ENCODE measurements at places on chromosomes 1 and 21.
A peak's percentile ranks its signal among the peaks of the same experiment; 100 is the strongest.

DNA sequence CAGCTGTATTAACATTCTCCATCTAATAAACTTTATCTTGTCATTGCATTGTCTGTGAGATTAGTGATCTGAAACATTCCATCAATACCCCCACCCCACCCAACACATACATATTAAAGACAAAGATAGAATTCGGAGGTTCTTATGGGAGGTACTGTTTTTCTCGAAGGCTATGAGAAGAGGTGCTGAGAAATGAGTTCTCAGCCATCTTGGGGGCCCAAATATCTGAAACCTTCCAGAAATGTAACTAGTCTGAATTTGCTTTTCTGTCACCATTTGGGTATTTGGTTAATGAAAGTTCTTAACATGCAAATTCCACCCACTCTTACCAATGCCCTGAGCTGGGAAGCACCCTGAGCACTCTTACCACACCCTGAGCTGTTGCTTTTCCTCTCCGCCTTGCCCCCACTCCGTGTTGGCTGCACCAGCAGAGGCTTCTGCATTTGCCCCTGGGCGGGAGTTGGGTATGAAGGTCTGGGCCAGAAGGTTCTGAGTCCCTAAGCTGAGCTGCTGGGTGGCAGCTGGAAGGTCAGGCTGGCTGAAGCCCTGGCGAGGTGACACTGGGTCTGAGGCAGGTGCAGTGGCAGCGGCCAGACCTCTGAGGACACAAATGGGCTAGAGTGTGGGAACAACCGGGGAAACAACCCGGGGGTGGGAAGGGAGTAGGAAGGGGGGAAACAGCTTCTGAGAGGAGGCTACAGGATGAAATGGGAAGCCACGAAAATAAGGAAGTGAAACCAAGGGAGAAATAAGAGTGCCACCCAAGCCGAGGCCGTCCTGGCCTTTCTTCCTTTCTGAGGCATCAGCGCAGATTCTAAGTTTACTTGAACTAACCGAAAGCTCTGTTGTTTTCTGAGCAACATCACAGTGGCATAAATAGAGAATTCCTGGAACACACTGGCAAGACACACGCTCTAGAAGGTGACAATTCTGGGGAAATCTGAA is 26.3 kb upstream of the IER5 start:
- no peak for DNase-seq

DNA sequence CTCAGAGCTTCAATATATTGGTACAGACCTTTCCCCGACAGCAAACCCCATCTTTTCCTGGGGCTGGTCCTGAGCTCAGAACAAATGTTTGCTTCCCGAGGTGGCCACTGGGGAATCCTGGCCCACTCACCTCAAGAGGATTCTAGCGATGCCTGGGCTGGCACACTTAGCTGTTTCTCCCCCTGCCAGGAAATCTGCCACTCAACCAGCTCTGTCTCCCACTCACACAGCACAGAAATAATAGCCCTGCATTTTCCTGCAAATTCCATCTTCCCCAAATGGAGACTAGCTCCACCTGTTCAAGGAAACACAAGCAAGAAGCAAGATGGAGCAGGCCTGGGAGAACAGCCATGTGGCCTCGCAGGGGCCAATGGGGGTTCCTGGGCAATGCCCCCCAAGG is 21.1 kb downstream of the KCNN3 start:
- DNase-seq = no peak

DNA sequence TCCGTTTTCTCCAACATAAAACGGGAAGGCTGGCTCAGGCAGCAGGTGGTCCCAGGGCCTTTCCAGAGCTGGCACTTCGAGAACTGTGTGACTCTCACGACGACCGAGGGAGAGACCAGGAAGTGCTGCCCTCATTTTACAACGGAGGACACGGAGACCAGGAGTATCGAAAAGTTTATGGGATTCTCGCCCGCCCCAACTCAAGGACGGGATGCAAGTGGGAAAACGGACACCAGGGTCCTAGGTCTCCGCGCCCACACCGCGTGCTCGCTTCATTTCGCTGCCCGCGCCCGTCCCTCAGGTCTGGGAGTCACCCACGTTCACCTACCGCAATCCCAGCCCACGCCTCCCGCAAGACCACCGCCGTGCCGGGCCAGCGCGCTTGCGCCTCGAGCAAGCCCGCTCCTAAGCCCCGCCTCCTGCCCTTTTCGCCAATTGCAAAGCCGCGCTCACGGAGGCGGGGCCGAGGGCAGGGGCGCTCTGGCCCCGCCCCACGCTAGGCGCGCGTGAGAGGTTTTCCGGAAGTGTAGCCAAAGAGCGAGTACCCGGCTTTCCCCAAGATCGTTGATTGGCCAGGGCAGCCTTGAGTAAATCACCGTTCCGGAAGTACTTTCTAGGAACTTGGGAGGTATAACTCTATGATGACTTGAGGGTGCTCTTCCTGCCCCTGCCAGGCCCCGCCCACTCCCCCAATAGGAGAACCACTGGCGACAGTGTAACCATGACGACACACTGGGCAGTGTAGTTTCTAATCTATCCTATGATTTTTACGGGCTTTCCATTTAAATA is at the start of gene PARS2:
Gene PARS2 (minus strand): TSS at position 391 of the 789 bp plus-strand sequence. CDS start 5,362 bp downstream, outside the sequence.
- peak; percentile 99 for DNase-seq

GRCh38 chr21:32806810-32807386 is 35.3 kb upstream of the PAXBP1 start:
- DNase-seq = no peak

- DNase-seq = no peak
These were observed at the start of gene GCSAML for GRCh38 chr1:247548769-247549182. Gene GCSAML, plus strand, starts transcription at chr1:247549134. Its CDS starts 58 bp downstream, at chr1:247549192.

DNA sequence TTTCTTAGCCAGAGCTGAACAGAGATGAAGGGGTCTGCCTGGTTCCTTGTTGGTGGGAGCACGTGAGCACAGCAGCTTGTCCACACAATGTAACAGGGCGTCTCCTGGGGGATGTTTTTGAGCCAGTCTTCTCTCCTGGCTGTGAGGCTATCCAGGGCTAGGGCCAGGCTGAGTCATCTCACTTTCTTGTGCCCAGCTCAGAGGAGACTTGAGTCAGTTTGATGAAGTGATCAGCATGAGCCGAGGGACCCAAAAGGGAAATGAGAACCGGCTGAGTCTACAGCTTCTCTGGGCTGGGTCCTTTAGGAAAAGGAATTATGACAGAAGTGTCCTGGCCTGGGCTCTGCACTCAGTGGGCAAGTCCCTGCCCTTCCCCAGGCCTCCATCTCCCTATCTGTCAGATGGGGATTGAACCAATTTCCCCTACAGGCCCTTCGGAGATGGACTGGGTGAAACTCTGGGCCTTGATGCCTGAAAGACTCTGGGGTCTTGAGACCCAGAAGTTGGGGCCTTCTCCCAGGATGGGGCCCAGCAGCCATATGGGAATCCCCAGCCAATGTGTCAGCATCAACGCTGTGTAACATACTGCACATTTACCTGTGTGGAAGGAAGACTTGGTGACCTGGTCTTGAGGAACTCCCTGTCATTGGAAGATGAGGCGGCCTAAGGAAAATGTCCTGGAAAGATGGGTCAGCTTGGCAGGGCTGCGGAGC is 36.6 kb downstream of the DMRTB1 start:
- no peak for DNase-seq

DNA sequence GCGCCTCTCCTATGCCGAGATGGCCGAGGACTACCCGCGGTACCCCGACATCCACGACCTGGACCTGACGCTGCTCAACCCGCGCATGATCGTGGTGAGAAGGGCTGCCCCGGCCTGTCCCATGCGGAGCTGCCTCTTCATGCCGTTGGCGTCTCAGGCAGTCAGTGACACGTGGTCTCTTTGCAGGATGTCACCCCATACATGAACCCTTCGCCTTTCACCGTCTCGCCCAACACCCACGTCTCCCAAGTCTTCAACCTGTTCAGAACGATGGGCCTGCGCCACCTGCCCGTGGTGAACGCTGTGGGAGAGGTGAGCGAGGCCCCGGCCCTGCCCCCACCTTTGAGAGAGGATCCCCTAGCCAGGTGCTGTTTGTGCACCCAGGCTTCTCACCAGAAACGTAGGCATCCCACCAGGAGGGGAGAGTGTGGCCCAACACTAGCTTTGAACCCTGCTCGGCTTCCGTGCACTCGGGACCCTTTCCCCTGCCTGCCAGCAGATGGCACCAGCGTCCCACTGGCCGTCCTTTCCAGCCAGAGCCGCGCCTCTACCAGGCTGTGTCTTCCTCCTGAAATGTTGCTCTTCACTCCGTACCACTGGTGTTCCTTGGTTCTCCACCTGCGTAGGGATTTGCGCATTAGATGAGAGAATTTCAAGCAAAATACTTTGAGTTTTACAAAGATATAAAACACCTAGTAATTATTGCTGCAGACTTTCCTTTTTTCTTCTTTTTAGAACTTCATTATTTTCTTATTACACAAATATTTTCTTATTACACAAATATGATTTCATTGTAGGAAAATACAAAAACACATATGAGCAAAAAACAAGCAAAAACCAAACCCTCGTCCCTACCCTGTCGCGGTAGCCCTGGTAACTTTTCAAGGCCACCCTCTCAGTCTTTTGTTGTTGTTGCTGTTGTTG is 9.0 kb downstream of the NPPA start:
- DNase-seq = peak; percentile 91

- DNase-seq = peak; percentile 26
These were observed 1.8 kb downstream of the NCDN start for GRCh38 chr1:35559317-35559944.

GRCh38 chr1:11564237-11564636 is 85.3 kb downstream of the DISP3 start:
- no peak for DNase-seq
